Immature natural killer cell (primary cell): ENCODE measurements at places on chromosomes 4 and X.

DNA sequence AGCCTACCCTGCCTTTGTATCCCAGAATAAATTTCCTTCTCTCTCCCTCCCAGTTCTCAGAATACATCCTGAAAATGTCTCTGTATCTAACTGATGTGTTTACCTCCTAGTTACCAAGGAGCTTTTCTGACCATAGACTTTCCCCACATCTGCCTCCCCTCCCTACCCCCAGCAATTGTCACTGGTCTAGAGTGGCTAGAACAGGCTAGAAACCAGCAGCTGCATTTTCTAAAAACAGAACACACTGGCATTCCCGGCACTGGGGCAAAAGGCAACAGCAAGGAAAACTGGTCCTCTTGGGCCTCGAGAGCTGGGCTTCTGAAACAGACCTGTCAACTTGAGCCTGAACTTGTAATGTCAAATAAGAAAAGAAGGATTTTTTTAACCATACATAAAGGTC, 16.4 kb downstream of the TASL start:
- DNase-seq, result no peak

DNA sequence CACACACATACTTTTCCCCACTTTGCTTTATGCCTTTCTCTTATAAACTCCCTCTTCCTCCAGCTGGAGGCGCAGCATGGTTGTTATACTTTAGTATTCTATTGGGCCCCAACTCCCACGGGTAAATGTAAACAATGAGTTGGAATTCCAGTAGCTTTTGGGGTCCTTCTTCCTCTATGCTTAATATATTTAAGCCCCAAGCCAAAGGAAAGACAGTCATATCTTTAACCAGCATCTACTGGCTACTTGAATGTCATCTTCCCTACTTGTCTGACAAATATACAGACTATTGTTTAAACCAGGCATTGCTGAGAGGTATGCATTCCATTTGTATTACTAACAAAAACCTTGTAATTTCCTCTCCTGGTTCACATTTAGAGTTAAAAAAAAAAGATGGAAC, 72.9 kb downstream of the WDR19 start:
- no peak for DNase-seq

DNA sequence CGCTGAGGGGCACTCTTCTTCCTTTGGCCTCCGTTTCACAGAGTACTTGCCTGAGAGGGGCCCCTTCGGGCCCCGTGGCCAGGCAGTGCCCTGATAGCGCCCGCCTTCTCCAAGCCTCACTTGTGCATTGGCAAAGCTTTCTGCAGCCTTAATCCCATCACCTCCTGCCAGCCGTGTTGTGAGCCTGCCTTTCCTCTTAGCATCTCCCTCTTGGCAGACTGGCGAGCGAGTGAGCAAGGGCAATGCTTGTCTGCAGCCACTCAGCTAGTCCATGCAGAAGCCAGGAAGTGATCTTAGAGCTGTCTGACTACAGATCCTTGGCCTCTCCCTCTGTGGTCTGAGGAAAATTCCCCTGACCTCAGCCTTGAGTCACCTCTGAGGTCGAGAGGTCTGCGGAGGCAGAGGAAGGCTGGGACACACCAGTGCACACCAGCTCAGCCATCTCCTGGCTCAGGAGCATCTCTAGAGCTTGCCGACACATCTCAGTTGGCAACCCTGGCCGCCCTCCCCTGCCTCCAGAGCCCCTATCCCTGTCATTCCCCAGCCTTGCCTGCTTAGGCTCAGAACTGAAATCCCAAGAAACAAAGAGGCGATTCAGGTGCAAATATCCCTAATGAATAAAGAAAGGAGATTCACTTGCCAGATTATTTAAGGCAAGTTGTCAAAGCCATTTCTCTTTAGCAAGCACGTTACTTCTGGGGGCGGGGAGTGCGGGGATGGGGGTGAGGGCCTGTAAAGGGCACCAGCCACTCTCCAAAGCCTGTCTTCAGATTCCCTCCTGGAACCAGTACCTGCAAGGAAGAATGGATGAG, 143.5 kb upstream of the MAMLD1 start:
- no peak for DNase-seq

GRCh38 chr4:13547485-13548041, 3.3 kb upstream of the NKX3-2 start:
- peak; percentile 27 for DNase-seq

GRCh38 chr4:58566260-58566659, 1456.1 kb upstream of the IGFBP7 start:
- no peak for DNase-seq

DNA sequence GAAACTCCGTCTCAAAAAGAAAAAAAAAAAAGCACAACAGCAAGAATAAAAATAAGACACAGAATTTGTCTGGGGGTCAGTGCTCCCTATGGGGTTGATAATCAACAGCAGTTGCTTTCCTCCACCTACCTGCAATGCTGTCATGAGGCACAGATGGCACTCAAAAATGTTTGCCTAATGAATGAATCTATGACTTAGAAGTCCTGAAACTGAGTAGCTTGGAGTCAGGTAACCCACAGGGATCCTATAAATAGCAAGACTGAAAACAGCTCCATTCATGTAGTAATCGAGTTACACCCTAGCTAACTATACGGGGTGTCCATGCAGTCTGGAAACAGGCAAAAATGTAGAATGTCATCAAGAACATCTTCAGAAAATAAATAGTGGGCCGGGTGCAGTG, 19.8 kb upstream of the DDX3X start:
- no peak for DNase-seq

DNA sequence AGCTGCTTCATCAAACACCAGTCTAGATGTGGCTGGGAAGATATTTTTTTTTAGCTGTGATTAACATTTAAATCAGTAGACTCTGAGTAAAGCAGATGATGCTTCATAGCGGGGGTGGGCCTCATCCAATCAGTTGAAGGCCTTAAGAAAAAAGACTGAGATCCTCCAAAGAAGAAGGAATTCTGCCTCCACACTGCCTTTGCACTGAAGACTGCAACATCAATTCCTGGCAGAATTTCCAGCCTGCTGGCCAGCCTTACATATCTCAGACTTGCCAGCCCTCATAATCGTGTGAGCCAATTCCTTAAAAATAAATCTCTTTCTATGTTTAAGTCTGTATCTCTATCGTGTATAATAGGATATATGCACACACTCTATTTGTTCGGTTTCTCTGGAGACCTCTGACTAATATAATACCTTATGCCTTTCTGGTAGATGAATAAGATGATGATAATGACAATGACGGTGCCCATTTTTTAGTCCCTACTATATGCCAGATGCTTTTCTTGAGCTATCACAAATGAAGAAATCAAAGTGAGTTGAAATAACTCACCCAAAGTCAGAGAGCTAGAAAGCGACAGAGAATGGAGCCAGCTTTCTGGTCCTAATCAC, 66.1 kb upstream of the SOD3 start:
- no peak for DNase-seq
